ENCODE measurements at places on chromosomes 6 and 20.

- no peak for DNase-seq
These were observed 90.7 kb upstream of the ARID1B start for GRCh38 chr6:156686301-156686994.

- DNase-seq, result no peak
These were observed 86.6 kb downstream of the THBS2 start for GRCh38 chr6:169166896-169167580.

- no peak for DNase-seq
These were observed 1001.8 kb upstream of the CITED2 start for GRCh38 chr6:140376209-140376608.

DNA sequence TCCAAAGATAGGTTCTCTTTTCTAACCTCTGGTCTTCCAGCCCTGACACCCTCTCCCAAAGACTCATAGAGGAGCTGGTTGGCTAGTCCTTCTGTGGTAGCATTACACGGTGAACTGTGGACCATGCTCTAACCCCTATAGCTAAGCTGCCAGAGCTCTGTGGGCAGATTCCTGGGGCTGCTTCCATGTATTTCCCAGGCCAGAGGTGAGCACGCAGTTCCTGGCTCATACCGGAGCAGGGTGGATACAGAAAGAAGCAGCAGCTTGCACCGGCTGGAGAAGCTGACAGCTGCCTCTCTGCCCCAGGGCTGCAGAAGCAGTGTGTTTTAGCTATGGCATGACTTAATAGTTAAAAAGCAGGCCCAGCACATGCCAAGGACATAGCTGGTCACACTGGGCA, 84.1 kb upstream of the FOXP4 start:
- no peak for DNase-seq

DNA sequence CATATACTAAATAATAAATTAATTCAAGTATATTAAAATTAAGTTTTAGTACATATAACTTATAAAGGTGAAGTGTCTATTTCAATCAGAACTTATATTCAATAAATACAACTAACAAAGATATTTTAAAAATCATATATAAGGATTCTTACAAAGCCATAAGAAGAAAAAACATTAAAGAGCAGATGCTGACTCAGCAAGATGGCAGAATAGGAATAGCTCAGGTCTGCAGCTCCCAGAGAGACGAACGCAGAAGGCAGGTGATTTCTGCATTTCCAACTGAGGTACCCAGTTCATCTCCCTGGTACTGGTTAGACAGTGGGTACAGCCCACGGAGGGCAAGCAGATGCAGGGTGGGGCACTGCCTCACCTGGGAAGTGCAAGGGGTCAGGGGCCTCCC, 811.1 kb downstream of the EYS start:
- no peak for DNase-seq

DNA sequence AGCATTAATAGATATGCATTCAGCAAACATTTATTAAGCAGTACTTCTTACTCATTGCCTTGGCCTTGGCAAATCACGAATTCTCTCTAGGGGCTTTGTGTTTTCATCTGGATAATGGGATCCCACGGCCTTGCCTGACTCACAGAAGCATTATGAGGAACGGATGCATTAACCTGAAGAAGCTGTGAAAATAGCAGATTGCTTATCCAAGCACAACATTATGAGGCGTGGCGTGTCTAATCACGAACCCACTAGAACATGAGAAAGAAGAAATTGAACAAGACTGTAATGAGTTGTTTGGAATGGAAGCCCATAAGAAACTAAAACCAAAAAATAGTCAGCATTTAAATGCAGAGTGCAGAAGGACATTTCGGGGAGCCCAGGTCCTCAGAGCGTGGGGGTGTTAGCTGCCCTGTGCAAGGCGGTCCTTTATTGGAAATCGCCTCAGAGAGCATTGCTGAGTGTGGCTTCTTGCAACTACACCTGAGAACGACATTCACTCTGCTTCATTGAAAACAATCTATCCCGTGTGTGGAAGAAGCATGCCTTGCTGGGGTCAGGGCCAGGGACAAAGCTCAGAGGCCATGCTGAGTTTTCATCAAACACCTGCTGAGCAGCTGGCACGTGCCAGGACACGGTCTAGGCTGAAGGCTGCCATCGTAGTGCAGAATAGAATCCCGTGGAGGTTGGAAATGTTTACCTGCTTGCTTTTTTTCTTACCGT, 179.9 kb downstream of the ZDHHC14 start:
- no peak for DNase-seq

GRCh38 chr6:158158123-158158522, 9.9 kb downstream of the SERAC1 start:
- DNase-seq, result no peak

DNA sequence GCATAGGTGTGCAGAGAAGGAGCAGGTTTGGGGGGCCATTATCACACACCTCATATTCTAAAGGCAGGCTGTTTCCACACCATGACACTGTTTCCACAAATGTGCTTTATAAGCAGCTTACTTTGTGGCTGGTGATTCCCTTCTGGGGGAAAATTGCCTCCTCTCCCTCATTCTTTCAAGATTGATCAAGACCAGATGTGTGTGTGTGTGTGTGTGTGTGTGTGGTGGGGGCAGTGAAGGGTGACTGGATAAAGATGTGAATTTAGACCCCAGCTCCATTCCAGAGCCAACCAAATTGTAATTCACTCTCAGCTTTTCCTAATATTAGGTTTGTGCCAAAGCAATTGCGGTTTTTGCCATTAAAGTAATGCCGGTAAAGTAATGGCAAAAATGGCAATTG, 45.6 kb downstream of the EDN3 start:
- no peak for DNase-seq

DNA sequence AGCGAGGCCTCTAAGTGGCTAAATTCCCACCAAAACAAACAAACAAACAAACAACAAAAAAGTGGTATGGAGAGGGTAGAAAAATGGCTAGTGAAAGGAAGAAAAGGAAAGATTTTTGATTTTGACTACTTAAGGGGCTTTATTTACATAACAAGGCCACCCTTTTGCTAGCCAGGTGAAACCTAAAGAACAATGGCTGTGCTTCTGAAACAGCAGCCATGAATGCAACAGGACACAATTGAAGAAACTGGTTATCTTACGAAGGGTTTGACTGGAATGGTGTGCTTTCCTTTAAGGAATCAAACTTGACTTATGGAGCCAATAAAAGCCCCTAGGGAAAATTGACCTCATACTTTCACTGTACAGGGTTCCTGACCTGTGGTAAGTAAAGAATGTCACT, 68.9 kb downstream of the ERMARD start:
- no peak for DNase-seq

- DNase-seq, result no peak
These were observed 62.1 kb upstream of the ADGRB3 start for GRCh38 chr6:68572975-68573374.

DNA sequence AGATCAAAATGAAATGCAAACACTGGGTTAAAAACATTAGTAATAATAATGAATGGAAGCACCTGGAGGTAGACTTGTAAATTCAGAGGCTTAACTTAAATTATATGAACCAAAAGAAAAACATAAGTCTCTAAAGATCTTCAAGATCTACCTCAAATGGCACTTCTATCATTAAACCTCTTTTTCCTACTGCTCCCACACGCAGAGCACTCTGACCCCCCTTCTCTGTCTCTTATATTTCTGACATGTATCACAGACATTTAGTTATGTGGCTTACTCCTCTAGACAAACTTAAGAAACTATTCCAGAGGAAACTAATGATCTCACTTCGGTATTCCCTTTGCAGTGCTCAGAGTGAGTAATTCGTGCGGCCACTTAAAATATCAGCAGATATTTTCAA, 1.1 kb downstream of the TBC1D32 start:
- no peak for DNase-seq

DNA sequence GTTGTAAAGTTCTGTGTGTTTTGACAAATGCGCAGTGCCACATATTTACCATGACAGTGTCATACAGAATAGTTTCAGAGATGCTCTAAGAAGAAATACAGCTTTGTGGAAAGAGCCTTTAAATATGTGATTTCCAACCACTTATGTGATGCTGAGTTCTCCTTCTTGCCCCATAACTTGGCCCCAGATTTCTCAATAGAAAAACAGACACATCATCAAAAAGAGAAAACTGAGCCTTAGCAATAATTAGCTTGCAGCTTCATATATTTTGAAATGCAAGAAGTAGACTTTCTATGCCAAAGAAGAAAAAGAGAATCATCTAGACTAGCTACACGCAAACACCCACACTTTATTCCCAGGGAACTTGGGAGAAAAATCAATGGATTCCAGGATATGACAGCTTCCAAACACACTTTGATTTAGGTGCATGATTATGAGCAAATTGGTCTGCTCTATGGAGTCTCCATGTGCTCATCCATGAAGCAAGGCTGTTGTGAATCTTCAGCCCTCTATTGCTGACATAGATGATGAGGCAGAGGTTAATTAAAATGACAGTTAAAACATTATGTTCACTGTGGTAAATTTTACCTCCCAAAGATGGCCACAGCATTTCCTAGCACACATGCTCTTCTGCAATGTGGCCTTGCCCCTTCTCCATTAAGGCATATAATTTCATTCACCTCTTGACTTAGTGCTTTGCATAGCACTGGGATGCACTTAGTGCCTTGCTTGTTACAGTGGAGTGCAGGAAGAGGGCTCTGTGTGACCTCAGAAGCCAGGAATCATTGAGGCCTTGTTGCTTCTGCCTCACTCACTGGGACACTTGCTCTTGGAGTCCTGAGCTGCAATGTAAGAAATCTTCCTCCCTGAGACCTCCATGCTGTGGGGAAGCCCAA, 174.6 kb downstream of the SYNDIG1 start:
- DNase-seq, result no peak

DNA sequence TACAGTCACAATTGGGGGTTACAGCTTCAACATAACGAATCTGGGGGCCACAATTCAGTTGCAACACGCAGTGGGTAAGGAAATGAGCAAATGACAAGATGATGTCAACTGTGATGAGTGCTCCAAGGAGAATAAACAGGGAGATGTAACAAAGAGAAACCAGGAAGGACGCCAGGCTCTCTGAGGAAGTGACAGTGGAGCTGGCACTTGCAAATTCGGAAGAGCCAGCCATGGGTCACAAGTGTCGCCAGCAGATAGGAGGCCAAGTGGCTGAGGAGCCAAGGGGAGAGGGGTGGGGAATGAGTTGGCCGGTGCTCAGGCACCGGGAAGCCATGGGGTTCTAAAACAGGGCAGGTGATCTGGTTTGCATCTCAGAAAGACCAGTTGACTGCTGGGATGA, 136.4 kb downstream of the EYA2 start:
- no peak for DNase-seq

GRCh38 chr6:56437171-56437900, 190.0 kb upstream of the COL21A1 start:
- no peak for DNase-seq

- DNase-seq, result no peak
These were observed 213.5 kb upstream of the PLN start for GRCh38 chr6:118334634-118335033.

DNA sequence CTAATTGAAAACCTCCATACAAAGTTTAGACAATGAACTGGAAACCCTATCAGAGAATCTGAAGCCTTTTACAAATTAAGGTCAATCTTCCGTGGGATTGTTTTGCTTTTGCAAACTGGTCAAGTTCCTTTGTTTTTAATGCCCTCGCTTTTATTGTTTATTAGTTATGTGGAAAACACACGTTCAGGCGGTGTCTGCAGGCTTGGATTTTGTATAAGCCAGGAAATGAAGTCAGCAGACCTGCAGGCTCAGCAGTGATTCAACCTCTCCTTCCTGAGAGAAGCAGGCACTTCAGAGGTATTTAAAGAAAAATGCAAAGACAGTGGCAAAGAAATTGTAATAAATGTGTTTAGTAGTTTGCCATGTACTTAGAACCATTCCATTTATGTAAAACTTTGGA, 103.4 kb upstream of the PDE10A start:
- DNase-seq, result no peak

DNA sequence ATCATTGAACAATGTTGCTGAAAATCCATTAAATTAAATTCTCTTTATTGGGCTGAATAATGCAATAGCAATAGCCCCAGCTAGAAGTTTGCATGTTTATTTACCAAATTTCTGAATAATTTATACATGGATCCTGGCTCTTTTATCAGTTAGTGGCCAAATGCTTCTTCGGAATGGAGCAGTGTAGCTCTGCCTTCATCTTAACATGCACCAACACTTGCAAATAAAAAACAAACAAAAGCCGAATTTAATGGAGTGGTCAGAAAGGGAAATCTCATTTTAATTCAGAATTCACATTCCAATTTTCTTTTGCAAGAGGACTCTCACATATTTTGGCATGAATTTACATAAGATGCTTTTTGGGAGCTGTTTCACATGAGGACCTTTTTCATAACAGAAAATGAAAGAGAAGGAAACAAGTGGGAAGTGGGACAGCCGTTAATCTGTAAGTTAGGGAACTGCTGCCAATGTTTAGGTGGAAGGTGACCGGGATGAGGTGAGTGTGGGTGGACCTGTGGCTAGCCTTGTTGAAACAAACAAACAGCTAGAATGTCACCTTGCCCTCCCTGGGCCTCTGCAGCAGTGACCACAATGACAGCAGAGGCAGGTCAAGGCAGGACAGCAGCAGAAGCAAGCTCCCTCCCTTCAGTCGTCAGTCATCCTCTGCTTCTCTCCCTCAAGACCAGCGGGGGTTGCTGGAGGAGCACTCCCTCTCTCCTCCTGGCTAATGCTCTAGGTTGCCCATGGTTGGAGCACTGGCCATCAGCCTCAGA, 73.2 kb downstream of the INSM1 start:
- no peak for DNase-seq

DNA sequence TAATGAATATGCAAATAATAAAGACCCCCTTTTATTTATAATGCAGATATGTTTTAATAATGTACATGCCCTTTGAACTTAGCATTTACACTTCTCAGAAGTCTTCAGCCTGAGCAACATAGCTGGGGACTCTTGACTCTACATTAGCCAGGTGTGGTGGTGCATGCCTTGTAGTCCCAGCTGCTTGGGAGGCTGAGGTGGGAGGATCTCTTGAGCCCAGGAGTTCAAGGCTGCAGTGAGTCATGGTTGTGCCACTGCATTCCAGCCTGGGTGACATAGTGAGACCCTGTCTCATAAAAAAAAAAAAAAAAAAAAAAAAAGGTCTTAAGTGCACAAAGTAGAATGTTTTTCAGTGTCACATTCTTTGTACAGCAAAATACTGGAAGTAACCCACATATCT, 17.3 kb upstream of the MAPK13 start:
- DNase-seq, result no peak

DNA sequence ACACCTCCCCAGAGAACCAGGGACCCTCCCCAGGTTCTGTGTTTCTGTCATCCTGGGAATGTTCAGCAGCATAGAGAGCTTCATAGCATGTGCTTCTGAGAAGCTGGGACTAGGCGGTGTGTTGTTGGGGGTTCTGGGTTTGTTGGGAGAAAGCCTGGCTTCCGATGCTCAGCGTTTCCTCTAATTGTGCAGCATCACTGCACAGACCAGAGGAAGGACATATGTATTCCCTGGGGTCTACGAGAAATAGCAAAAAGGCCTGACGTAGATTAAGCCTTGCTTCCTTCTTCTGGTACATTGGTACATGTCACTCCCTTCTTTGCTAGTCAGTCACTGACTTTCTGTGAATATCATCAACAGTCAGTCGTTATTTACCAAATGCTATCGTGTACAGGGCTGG, 96.9 kb upstream of the SGK1 start:
- DNase-seq, result no peak

DNA sequence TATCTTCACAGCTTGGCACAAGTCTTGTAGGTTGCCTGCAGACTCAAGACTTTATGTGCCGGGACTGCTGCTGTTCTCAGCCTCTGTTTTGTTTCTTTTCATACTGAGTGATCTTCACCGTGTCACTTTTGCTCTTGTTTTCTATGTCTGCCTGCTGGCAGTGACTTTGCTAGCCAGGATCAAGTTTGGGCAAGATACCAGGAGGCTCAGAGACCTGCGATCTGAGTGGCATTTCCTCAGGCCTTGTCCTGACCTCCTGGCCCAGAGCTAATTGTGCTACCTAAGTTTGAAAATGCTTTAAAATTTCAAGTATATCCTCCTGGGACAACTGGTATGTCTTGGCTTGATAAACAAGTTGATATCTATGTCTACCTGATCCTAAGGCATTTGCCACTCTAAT, 57.2 kb downstream of the DOK5 start:
- DNase-seq, result no peak

Data from activated T-cell treated with anti-CD3 and anti-CD28 coated beads, Interleukin-2, amount 50 U/mL, for 48 hours (primary cell).